Muscle of leg (tissue), 16 donors: ENCODE measurements at places on chromosomes 6 and 20.

DNA sequence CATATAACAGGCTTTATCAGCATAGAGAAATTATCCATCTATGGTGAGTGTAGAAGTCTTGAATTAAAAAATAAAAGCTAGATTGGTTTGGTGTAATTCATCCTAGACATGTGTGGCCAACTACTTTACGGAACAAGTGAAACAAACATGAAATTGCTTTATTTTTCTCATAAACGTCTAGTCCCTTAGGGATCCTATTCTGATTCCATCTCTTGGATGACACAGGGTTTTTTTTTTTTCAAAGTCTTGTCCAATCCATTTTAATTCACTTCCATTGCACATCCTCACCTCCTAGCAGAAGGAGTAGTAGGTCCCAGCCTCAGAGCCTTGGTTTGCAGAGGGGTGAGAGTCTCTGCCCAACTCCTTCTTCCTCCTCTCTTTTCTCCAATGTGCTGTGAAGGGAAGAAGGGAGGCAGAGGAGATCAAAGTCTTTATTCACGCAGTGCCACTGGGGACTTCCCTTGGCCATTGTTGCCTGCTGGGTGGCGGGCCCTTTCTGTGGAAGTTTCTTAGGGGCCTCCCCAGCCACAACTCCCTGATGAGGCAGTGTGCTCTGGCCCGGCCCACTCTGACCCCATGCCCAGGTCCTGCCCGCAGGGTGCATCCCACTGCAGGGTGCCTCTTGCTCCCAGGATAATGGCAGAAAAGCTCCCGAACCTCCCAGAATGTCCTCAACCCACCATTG, 104.4 kb upstream of the SNX9 start:
- DNase-seq: peak; percentile 58

- DNase-seq: peak; percentile 94
Observed at GRCh38 chr6:107491138-107491609, 1.3 kb downstream of the SOBP start.

DNA sequence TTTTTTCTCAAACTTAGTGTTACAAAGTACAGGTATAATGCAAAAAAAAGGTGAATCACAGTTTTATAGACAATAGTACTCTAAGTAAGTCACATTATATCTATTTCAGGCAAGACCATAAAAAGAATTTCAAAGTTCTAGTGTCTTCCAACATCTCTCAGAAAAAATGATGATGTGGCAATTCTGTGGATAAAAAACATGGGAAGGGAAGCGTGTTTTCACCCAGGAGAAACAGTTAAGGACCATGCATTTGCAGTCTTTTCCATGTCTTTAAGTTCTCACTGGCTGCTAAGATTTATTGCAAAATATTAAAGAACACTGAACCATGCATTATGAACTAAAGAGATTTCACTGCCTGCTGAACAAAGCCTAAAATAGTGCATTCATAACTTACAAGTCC, 1.8 kb downstream of the SSR1 start:
- peak; percentile 49 for DNase-seq

DNA sequence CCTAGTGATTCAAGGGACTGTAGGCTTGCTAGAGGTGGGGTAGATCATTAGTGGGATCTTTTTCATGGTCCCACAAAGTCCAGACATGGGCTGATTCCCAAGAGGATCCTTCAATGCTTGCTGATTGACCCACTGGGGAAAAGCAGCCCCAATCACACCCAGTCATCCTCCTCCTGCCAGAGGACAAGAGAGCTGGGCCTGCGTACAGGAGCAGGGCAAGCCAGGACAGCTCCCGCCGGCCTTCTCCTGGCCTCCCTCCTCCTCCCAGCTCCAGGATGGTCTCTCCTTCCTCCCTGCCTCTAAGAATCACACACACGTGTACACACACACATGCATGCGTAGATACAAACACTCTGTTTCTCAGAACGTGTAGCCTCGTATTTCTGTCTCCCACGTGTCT, 27.0 kb downstream of the KCNK15 start:
- no peak for DNase-seq

- DNase-seq: no peak
Observed at GRCh38 chr20:50746138-50746940, 15.0 kb downstream of the PARD6B start.
